Endodermal cell (in vitro differentiated cells): ENCODE measurements at places on chromosomes 13 and 19.

DNA sequence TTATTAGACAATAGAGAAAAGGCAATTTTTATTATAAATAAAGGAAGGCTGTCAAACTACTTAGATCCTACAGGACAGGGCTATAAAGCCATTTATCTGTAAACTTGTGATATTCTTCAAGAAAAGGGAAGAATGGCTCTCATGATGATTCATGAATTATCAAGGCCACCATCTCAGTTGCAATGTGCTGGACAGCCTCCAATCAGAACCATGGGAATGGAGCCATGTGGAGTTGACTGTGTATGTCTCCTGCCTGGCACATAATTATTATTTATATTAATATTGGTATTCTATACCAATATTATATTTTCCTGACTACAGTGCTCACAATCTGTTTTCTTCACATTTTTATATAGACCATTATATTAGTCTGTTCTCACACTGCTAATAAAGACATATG is 560.5 kb upstream of the MIR17HG start:
- DNase-seq, result no peak

GRCh38 chr13:20525144-20525600 is 485 bp downstream of the CRYL1 start:
- peak; percentile 63 for DNase-seq

GRCh38 chr19:40241809-40242384 is 15.4 kb upstream of the CCNP start:
- no peak for DNase-seq

DNA sequence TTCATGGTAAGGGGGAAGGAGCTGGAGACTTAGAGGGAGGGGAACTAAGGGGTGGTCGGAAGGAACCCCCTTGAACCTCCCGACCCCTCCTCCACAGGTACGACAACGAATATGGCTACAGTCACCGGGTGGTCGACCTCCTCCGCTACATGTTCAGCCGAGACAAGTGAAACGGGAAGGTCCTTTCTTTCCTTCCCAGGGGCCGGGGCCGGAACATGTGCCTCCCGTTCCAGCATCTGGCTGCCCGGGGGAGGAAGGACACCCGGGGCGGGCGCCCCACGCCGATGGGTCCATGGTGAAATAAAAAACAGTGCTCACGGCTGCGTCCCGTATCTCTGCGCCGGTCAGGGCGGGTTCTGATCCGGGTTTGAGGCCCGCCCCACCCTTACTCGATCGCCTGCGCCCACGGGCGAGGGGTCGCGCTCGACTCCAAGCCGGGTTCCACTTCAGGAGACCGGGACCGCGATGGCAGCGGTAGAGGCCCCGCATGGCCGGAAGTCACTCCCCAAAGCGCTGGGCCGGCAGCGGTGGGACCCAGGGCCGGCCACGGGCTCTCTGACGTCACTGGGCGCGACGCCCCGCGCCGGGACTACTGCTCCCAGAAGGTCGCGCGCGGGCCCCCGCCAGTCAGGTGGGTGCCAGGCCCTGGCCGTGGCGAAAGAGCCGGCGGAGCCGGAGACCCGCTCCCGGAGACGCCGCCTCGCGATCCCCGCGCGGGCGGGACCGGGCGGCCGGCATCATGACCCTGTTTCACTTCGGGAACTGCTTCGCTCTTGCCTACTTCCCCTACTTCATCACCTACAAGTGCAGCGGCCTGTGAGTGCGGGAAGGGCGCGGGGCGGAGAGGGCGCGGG is at the start of gene TMEM147:
Gene TMEM147 (plus strand): TSS at position 626 of the 854 bp plus-strand sequence. CDS start 114 bp downstream, at position 740.
- DNase-seq, result peak; percentile 96

- DNase-seq, result peak; percentile 85
Observed at GRCh38 chr13:72062566-72062965, 195.6 kb upstream of the DACH1 start.

GRCh38 chr13:27481766-27482165 is 31.4 kb upstream of the MTIF3 start:
- DNase-seq, result peak; percentile 96

- peak; percentile 94 for DNase-seq
Observed at GRCh38 chr19:40165362-40165937, 25.8 kb upstream of the MAP3K10 start.

DNA sequence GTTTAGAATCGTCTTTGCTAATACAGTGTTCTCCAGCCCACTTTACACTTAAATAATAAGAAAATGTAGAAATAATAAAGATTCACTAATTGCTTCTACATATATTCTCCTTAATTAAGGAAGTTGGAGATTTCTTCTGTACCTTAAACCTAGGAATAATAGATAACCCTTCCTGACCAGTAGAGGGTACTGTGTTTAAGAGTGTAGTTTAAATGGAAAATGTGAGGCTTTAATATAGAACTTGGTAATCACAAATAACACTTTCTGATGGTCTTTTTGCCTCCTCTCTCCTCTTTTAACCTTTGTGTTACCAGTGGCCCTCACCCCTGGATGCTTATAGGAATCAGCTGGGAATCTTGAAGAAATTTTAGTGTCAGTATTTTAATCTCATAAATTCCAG is 20.7 kb downstream of the POMP start:
- DNase-seq, result no peak

DNA sequence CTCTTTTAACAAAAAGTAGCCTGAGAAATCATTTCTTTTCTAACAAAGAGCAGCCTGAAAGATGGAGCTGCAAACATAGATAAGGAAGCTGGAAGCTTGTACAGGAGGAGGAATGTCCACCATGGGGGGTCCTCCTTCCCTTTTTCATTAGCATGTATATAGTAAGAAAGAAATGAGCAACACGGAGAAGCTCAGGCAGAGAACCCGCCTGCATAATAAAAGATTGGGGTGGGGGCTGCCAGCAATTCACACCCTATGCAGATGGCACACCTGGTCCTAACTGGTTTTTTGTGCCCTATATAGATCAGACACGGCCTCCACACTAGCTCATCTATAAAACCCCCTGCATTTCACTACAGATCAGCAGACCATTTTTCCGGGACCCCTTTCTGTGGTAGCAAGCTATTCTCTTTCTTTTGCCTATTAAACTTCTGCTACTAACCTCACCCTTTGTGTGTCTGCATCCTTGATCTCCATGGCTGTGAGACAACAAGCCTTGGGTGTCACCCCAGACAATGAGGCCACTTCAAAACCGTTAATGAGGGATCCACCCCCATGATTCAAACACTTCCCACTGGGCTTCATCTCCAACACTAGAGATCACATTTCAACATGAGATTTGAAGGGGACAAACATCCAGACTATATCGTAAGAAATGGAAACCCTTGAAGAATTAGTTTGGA is 167.5 kb upstream of the FREM2 start:
- DNase-seq, result peak; percentile 57

GRCh38 chr13:78993792-78994191 is 334.8 kb upstream of the OBI1 start:
- DNase-seq, result no peak
